ENCODE measurements at places on chromosomes 1 and 21. TPM values are rescaled to one million over a fixed set of nuclear protein-coding genes. Genes with fewer than 3 reads are reported as not detected.

The SNAPIN gene
- 53.3 TPM for total RNA-seq

The POLR3C gene
- 29.1 TPM for total RNA-seq

The CASQ1 gene
- total RNA-seq, result 0.92 TPM

The CPLANE2 gene
- total RNA-seq, result 37.4 TPM

The DSCAM gene
- 17.8 TPM for total RNA-seq

The PDE4B gene
- 153 TPM for total RNA-seq

The OXCT2 gene
- 0.46 TPM for total RNA-seq

The CYP4A11 gene
- total RNA-seq, result 0.23 TPM

The ERG gene
- total RNA-seq, result 2.5 TPM

The CD244 gene
- total RNA-seq, result not detected

The AMY1B gene
- total RNA-seq, result not detected

The ZNF684 gene
- 7.4 TPM for total RNA-seq

The PRKAA2 gene
- 39.9 TPM for total RNA-seq

The WDR26 gene
- 80.7 TPM for total RNA-seq

The LENEP gene
- 0.69 TPM for total RNA-seq

The C1orf87 gene
- 0.46 TPM for total RNA-seq

The CLCA1 gene
- not detected for total RNA-seq

The KRTAP24-1 gene
- not detected for total RNA-seq

The PRR9 gene
- total RNA-seq, result not detected

The B3GALT2 gene
- total RNA-seq, result 87.0 TPM

The DHRS3 gene
- total RNA-seq, result 28.4 TPM

The UHMK1 gene
- total RNA-seq, result 79.1 TPM

The METTL13 gene
- total RNA-seq, result 18.5 TPM

The ETV3 gene
- total RNA-seq, result 18.9 TPM

The RAVER2 gene
- 19.8 TPM for total RNA-seq

The GUCA2A gene
- not detected for total RNA-seq

The CDC20 gene
- 6.7 TPM for total RNA-seq

The NFASC gene
- total RNA-seq, result 46.4 TPM

The STXBP3 gene
- 42.0 TPM for total RNA-seq

The CASZ1 gene
- 2.3 TPM for total RNA-seq

The LGR6 gene
- total RNA-seq, result 1.6 TPM

The CLCNKA gene
- 0.23 TPM for total RNA-seq

The ETV3L gene
- 0.23 TPM for total RNA-seq

The DPH2 gene
- total RNA-seq, result 14.3 TPM

The KRTAP19-3 gene
- total RNA-seq, result not detected

The SNX7 gene
- total RNA-seq, result 36.7 TPM

The ESRRG gene
- 41.3 TPM for total RNA-seq

The SLC26A9 gene
- total RNA-seq, result not detected

The GJB5 gene
- not detected for total RNA-seq

The GNAT2 gene
- total RNA-seq, result not detected

The HAX1 gene
- 61.1 TPM for total RNA-seq

The SYNC gene
- 7.8 TPM for total RNA-seq

The CDK11A gene
- 20.1 TPM for total RNA-seq

Measured in diencephalon (tissue), 1 donor.